ENCODE measurements at places on chromosomes 7 and 10. TPM values are rescaled to one million over a fixed set of nuclear protein-coding genes. Genes with fewer than 3 reads are reported as not detected.

GRCh38 chr10:680745-681144 lies 8.7 kb downstream of the DIP2C start:
- no peak for DNase-seq

GRCh38 chr10:22993314-22993713 lies 65.5 kb downstream of the ARMC3 start:
- DNase-seq, result no peak

- no peak for DNase-seq
Measured at GRCh38 chr10:126080879-126081411, 184.6 kb downstream of the FANK1 start.

GRCh38 chr7:145534301-145534700 lies 582.3 kb upstream of the CNTNAP2 start:
- DNase-seq, result no peak

- no peak for DNase-seq
Measured at GRCh38 chr7:143908120-143908519, 6.1 kb upstream of the TCAF1 start.

DNA sequence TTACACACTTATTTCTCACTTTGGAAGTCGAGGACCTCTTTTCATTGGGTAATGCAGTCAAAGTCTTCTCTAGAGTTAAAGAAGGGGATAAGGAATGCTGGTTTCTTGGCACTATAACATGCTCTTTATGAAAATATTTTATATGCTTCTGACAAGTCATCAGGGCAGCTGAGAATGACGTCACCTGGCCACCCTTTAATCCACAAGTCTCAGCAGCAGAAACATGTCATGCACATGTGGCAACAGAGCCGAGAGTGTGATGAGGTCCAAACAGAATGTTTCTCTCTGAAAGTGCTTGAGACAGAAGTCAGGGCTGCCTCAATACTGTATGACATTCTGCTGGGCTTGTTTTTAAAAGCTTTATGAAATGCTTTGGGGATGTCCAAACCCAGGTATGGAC lies 63.5 kb upstream of the C10orf90 start:
- DNase-seq, result no peak

DNA sequence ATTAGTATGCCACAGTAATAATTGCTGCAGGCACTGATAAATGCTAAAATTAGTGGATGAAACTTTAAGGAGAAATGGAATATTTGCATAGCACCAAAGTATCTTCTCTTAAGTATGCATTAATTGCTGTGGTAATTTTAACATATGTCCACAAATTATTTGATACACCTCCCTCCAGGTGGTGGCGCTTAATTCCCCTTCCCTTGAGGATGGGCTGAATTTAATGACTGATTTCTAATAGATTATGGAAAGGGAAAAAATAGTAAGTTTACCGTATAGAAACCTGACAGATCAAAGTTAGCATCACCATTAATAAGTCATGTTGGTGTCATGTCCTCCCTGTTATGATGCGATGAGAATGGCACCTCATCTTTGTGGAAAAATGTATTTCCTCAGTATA lies 519.2 kb downstream of the TFEC start:
- DNase-seq, result no peak

DNA sequence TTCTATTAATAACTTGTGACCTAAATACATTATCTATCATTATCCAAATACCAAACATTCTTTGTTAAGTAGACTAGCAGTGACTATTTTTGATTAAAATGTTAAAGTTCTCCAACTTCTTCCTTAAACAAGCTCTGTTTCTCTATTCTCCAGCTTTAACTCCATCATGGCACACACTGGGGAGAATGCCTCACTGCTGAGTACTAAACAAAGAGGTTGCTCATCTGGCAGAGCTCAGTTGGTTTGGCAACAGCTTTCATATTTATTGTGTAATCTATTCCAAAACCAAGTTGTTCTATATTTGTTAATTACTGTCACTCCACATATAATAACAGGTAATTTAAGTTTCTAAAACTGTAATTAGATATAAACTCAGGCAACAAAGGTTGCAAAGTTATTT lies 89.6 kb downstream of the USP6NL start:
- DNase-seq, result no peak

DNA sequence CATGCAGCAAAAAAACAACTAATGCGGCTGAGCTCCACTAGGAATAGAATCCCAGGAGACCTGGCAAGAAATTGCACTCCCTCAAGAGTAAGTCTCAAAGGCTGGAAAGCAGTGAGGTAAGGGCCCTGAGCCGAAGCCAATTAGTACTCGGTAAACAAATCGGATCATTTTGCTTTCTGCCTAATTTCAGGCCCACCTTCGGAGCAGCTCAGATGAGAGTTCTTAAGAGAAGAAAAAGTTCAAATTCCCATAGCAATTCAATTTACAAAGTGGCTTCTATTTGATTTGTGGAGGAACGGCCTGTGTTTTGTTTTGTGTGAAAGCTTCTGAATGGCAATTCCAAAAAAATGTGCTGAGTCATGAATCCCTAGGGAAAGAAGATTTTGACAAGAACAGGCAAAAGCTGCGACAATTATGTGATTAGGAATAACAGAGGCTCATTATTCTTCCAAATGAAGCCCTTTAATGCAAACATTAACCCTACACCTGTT lies 60.9 kb downstream of the SLC16A9 start:
- DNase-seq, result no peak

GRCh38 chr10:2921956-2922680 lies 145.2 kb upstream of the PFKP start:
- DNase-seq, result peak; percentile 35

DNA sequence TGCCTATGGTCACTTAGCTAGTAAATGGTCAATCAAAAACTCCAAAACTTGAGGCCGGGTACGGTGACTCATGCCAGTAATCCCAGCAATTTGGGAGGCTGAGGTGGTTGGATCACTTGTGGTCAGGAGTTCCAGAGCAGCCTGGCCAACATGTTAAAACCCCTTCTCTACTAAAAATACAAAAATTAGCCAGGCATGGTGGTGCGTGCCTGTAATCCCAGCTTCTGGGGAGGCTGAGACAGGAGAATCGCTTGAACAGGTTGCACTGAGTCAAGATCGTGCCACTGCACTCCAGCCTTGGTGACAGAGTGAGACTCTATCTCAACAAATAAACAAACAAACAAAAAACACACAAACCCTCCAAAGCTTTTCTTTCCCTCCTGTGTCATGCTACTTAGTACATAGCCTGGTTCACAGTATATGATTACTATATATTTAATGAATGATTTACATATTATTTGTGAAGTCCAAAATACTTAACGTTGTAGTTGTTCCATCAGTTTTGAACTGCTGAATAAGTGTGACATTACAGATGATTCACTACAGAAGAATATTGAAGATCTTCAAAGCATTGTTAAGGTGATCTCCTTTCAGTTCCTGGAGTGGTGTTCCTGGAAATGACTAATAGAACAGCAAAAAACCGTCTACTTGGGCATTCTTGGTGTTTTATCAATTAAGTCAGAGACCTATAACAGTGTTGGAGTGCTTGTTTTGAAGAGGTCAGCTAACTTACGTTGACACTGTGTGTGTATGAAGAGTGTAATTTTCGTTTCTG lies 72.9 kb downstream of the ADK start:
- no peak for DNase-seq

DNA sequence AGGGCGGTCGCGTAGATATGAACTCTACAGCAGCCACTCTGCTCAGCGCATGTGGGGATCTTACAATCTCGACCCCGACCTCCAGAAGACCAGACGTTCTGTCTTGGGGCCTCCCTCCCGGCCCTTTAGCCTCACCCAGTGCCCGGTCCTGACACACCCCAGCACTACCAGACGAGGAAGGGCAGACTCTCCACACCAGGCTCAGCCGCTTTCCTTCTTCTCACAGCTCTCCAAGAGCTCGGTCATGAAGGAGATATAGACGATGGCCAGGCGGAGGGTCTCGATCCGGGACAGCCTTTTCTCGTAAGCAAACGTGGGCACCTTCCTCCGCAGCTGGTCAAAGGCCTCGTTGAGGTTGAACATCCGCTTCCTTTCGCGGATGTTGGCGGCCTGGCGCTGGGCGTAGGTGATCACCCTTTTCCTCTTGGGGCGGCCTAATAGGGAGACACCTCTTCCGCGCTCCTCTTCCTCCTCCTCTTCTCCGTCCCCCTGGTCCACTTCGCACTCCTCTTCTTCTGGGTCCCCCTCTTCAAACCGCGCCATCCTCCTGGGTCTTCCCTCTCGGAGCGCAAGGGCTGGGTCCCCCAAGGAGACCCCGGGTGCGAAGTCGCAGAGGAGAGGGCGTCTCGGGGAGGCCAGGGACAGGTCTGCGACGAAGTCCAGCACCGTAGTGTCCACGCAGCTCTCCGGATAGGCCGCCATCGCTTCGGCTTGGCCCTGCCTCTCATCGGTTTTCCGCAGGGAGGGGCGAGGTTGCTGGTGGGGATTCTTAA lies at the start of gene FERD3L:
FERD3L (minus strand) TSS at position 761 of the 773 bp plus-strand sequence; CDS start at position 702, 59 bp downstream.
- no peak for DNase-seq

- DNase-seq, result no peak
Measured at GRCh38 chr7:101146-102046, 91.0 kb upstream of the FAM20C start.

DNA sequence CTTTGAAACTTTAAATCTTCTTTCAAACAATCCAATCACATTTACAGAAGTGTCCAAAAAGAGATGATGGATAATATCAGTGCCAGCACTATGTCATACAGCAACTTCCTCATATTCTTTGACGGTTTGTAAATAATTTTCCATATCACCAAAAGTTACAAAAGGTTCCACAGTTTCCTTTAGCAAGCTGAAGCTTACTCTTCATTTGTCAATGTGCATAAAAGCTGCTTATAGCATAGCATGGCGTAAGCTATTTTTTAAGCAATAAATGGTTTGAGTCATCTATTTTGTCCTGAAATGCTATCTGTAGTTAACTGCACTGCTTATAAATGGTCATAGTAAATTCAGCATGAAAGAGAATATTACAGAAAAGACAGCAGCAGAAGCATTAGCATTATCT lies 95.1 kb downstream of the ETV1 start:
- DNase-seq, result no peak

- peak; percentile 25 for DNase-seq
Measured at GRCh38 chr10:52314822-52315552, 906 bp downstream of the DKK1 start.

GRCh38 chr7:133583545-133584171 lies 330.8 kb downstream of the EXOC4 start:
- DNase-seq, result no peak

DNA sequence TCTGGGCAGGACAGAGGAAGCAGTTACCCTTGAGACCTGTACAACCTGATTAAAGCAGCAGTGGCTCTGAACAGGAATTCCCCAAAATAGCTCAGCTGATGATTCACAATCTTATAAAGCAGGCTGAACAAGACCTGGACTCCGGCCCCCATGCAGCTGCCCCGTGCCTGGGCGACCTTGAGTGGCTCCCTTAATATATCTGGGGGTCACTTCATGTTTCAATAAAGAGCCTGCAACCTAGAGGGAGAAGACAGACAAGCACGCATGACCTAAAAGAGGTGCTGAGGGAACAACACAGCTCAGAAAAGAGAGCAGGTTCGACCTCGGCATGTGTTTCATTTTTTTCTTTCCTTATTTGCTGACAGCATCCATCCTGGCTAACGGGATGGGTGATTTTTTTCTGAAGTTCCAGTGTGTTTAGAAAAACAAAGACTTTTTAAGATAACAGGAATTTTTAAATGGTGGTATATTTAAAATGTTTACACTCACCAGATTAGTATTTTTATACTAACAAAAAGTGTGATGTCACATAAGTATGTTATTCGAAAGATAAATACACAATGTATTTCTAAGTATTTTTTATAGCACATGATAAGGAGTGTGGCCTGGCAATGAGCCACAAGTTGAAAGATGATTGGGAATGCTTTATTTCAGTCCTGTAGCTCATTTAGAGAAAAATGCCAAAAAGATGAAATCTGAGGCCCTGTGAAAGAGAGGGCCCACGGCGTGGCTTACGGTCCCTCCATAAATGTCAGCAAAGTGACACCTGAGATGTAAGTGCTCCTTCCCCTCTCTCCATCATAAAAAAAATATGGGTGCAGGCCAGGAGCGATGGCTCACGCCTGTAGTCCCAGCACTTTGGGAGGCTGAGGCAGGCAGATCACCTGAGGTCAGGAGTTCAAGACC lies 161.3 kb downstream of the SLIT1 start:
- no peak for DNase-seq

GRCh38 chr10:102376901-102377300 lies 18.6 kb upstream of the NFKB2 start:
- no peak for DNase-seq

- no peak for DNase-seq
Measured at GRCh38 chr7:155428171-155428834, 29.6 kb upstream of the EN2 start.

Gene HOXA4
- polyA plus RNA-seq, result 32.0 TPM

Gene TMEM270
- not detected for polyA plus RNA-seq

Gene AKR1B1
- 63.8 TPM for polyA plus RNA-seq

Gene MEIG1
- 1.1 TPM for polyA plus RNA-seq

Gene YAE1
- polyA plus RNA-seq, result 54.5 TPM

Gene PIP4K2A
- polyA plus RNA-seq, result 28.0 TPM

Gene CFAP70
- 15.0 TPM for polyA plus RNA-seq

Gene CALY
- 0.22 TPM for polyA plus RNA-seq

Gene NUDT5
- 59.9 TPM for polyA plus RNA-seq

Gene EN2
- polyA plus RNA-seq, result not detected
